Stimulated activated effector memory CD8-positive, alpha-beta T cell treated with anti-CD3 and anti-CD28 coated beads, Interleukin-12 subunit alpha, Interleukin-12 subunit beta, amount 100 ng/mL, for 72 hours (primary cell): ENCODE measurements at places on chromosomes 12 and 14.

GRCh38 chr14:53946404-53947093 lies 10.1 kb downstream of the BMP4 start:
- no peak for DNase-seq

DNA sequence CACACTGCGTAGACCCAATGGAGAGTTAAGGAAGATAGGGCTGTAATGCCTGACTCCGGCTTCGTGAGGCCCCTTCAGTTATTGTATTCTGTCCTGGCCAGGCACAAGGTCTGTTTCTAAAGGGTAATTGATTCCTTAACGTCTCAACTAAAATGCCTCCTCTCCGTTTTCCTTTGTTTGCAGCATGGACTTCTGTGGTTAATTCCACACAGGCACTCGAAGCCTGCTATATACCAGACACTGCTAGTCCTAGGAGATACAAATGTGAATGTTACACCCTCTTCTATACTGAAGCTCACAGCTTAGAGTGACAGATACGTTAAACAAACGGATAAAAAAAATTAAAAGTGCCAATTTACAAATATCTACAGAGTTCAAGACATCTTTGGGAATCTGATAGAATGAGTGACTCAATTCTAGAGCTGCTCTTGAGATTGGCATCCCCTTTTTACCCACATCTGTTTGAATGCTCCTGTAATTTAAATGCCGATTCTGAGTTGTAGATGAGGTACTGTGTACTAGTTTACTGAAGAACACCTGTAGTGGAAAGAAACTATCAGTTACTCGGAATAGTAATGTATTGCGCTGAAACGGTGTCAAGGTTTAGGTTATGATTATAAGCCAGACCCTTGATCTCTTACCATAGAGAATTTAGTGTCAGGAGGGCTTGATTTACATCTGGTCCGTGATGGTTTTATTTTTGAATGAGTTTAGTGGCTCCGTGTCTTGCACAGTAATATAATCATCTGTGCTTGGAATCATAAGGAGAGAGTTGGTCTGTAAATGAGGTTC lies 784 bp downstream of the PSMA6 start:
- DNase-seq = no peak

DNA sequence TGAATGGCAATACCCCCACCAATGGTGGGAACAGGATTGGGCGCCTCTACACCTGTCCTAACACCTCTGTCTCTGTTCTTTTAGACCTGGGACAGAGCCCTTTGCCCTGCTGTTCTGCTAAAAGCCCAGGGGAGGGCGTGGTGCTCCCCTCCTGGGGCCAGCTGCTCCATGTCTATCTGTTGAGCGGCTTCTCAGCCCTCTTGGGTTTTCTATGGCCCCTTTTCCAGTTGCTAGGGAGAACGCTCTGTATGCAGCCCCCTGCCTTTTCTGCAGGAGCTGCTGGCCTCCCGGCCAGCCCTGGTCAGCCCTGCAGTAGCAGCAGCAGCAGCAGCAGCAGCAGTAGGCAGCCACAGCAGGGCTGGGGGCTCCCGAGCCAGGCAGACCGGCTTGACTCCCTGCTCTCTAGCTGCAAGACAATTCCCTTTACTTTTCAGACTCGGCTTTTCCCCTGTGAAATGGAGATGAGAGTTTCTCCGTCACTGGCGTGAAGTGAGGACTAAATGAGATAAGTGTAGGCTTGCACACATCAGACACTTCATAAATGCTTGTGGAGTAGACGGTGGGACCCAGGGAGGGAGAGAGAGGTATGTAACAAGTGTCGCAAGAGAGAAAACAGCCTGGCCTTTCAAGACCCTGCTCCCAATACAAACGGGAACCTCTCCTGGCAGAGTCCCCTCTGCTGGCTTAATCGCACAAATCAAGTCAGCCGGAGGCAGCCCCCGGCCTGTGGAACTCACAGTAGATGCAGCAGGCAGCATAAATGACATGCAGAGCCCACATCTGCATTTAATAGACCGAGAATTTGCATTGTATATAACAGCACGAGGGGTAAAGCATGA lies 1.0 kb downstream of the RTL1 start:
- DNase-seq = no peak

DNA sequence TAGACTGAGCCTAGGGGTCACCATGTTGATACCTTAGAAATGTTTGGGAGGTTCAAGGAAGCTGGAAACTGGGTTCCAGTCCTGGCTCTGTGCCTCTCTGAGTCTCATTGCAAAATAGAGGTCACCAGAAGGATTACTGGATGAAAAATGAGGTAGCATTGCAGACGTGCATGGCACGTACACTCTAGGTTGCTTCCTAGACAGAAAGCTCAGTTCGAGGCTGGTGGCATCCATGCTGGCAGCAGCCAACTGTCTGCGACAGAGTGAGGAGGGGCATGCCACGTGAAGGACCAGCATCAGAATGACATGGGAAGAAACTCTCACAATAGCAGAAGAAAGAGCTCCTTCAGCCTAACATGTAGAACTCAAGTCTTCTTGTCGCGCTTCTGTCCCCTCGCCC lies 4.6 kb upstream of the CYP46A1 start:
- DNase-seq = no peak
